Inflammatory macrophage treated with lipopolysaccharide for 4 hours (primary cell): ENCODE measurements at places on chromosomes 4 and X.

DNA sequence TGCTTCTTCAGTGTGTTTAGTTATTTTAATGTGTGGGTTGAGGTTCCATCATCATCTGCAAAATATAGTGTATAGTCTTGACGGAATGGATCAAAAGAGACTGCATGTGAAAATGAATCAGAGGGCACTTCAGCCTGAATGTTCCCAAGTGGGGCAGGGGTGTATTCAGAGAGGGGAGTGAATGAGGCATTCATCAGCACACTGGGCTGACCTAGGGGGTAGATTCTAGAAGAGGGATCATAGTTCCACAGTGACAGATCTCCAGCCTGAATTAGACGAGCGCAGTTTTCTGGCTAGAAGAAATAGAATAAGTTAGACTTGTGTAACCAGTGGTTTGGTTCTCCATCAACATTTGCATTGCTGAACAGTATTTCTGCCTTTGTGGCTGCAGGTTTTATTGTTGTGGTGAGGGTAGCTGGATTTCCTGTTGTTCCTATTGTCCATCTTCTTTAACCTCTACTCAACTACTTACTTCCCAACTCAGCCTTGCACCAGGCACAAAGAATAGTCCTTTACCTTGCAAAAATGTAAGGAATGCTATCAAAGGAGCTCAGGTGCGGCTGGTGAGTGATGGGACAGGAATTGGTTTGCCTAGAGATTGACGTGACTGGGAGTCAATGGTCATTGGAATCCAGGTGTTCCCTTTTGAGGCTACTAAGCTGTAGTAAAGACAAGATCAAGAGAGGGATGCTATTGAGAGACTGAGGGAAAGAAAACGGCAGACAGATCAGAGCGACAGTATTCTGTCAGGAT, 50.9 kb downstream of the NAP1L5 start:
- DNase-seq, result no peak

DNA sequence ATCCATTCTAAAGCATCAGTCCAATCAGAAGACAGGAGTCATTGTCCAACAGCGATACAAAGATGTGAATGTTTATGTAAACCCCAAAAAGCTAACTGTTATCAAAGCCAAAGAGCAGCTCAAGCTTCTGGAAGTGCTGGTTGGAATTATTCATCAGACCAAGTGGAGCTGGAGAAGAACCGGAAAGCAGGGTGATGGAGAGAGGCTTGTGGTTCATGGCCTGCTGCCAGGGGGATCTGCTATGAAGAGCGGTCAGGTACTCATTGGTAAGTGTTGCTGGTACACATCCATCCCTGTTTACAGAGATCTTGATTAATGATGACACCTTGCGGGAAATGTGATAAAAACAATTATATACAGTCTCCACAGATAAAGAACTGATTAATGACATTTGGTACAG, 11.0 kb downstream of the INTU start:
- no peak for DNase-seq

GRCh38 chrX:103889216-103889615, 57.2 kb upstream of the RAB9B start:
- no peak for DNase-seq

DNA sequence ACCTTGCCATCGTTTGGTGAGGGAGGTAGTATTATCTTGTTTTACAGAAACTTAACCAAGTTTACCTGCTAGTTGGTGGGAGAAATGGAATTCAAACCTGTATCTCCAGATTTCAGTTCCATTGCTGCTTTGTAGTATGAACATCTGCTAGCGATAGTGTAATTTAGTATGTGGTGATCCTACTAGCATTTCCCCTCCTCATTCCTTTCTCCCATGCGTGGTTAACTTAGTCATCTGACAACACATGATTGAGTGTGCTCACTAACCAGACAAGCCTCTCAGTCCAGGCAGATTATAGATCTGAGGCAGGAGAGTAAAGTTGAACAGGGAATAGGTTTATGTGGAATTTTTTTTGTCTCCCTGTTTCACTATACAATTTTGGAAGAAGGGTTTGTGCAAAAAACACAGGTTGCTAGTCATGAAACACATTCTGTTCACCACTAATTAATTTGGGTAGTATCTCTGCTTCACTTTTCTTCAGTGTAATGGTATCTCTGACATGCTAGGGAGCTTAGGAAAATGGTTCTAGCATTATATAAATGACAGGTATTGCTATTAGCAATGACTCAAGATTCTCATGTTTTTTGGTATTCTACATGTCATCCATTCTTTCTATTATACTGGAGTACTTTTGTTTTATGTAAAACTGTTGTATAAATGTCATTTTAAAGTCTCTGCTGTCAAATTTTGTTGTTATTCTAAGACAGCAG, 21.7 kb downstream of the RBPJ start:
- DNase-seq, result peak; percentile 67

DNA sequence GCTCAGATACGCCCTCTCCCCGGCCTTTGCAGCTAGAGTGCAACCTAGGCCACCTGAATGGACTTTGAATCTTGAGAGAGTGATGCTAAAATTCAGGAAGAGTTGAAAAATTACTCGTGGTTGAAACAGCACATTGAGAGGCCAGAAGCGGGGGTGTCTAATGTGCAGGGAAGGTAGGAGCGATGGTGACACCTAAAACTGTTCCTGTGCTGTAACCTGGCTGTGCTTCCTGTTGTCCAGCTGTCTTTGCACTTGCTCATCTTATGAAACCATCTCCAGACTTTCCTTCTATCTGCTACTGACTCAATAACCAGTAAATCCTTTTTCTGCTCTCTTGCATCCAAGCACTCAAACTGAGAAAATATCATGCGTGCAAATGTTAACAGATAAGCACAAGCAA, 106.4 kb upstream of the RPS6KA3 start:
- no peak for DNase-seq

DNA sequence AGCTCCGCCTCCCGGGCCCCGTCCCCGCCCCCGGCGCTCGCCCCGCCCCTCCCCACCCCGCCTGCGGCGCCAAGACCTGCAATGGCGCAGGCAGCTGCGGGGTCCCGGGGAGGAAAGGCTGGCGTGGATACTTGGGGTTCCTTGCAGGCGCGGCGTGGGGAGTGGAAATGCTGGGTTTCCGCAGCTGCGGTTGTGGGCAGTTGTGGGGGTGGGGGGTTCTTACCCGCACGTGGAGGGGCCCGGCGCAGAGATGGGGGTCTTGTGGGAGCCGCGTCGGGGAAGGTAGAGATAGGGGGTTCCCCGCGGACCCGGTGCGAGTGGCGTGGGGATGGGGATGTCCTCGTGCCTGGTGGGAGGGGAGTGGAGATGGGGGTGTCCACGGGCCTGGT, 680 bp upstream of the ASMTL start:
- DNase-seq, result no peak

- DNase-seq, result no peak
Observed at GRCh38 chrX:153771415-153772315, 7.6 kb downstream of the PLXNB3 start.

- no peak for DNase-seq
Observed at GRCh38 chr4:74120086-74120485, 21.1 kb upstream of the CXCL2 start.

- DNase-seq, result no peak
Observed at GRCh38 chr4:112379306-112379705, 82.1 kb downstream of the ALPK1 start.

GRCh38 chrX:148811236-148811635, 310.8 kb downstream of the AFF2 start:
- no peak for DNase-seq

GRCh38 chr4:31548021-31548420, 827.9 kb downstream of the PCDH7 start:
- DNase-seq, result no peak

GRCh38 chr4:181860157-181860556, 383.0 kb upstream of the TENM3 start:
- DNase-seq, result no peak

DNA sequence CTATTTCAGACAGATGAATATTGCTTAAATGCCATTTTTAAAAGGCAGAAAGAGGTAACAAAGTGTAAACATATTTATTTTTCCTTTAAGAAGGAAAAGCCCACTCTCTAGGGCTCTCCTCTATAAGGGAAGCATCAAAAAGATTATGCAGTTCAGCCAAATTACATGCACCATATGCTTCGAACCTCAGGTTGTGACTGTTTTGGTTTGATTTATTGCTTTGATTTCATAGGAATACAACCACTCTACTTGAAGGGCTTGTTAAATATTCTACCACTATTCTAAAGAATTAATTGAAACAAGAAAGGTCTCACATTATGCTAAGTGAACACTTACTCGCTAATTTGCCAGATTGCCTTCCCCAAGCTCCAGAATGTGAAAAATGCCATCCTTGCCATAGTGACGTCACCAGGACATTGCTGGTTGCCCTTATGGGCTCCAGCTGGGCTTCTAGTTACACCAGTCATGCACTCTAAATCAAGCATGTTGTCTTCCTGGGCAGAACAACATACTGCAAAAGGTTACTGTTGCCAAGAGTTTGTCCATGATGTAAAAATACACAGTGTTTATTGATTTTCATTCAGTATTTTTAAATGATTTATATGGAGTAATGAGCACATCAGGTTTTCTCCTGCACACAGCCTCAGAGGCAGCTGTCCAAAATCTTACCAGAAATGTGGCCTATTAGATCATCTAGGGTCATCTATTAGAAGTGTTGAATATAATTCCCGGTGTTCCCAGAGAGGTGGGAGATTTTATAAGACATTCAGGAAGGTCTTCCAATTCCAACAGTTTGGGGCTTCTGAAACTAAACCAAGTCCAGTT, 164.4 kb upstream of the RAPGEF2 start:
- DNase-seq, result no peak

GRCh38 chr4:76984127-76984526, 34.6 kb downstream of the SEPTIN11 start:
- DNase-seq, result peak; percentile 56

DNA sequence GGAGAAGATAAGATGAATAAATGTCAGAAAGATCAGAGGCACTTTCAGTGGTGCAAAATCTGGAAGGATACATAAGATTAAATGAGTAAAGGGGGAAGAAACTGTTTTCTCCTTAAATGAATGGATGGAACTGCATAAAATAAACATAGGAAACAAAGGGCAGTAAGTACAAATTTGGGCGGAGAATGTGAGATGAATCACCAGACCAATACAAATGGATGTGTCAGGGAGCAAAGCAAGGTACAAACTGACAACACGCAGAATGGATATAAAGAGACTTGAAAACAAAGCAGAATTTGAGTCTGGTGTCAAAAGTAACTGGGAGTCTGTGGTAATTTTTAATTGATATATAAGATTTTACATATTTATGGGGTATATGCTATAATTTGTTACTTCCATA, 175.3 kb upstream of the PCDH18 start:
- no peak for DNase-seq

DNA sequence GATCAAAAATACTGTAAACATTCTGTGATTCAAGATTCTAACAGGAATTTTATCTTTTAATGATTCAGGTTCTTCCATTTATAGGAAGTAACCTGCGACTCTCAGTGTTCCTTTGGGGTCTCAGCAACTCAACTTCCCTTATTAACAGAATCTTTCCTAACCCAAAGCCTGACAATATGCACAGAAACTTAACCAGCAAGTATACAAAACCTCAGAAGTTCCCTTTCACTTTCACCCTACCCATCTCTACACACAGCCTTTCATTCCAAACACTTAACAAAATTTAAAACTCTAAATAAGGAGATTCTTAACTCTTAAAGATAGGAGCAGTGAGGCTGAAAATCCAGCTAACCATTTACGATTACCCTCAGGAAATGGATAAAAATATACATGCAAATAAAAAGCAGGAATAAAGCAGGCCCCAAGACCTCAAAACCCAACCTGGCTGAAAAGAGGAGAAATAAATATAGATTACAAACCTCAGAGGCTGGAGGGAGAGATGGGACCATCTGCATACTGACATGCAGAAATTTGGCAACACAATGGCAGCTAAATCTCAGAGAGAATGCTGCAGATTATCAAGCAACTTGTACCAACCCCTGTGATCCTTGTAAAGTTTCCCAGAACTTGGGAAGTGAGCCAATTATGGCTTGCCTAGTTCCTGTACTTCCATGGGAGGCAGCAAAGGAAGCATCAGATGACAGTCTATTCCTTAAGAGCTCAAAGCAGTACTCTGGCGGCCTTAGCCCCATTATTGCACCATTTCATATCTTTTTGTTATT, 101.0 kb downstream of the ATP11C start:
- DNase-seq, result peak; percentile 35

- DNase-seq, result no peak
Observed at GRCh38 chr4:167177925-167178324, 56.4 kb downstream of the SPOCK3 start.

DNA sequence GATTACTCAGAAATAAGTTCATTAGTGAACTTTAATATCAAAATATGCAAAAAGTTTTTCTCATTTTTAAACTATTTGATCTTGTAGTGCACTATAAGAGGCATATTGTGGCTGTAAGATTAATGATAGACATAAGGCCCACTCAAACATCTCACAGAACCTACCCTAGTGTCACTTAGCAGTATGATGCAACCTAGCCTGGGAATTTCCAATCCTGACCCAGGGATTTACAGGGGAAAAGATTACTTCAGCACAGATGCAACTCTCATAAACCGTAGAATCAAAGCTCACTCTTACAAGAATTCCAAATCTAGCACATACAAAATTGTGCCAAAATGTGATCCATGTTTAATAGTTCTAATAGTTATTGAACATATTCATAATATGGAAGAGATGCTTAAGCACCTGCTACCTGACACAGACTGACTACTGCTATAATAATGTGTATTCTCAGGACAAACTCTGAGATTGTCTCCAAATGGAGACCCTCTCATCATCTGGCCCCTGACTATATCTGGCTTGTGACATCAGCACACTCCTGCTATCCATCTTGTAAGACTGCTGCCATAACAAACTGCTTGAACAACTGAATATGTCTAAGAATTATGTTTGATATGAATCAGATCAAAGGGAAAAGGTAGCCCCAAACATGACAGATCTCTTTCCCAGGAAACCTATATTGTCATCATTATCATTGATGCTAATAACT, 271.9 kb downstream of the PABPC4L start:
- no peak for DNase-seq

- no peak for DNase-seq
Observed at GRCh38 chr4:70280567-70280966, 38.2 kb downstream of the CSN3 start.

DNA sequence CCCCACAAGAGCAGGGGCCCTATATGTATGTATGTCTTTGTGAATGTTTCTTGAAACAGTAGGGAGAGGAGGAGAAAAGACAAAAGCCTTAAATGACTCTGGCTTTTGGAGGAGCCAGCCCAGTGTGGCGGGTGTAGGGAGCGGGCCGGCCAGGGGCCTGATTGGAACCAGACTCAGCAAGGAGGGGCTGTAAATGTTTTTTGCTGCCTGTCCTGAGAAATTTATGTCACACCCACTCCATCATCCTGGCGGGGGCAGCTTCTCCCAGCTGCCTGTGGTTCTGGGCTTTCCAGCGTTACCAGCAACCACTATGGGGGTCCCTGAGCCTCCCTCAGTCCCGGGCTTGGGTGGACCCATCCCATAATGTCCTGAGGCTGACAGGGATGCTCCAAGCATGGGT, 130.8 kb downstream of the PJA1 start:
- no peak for DNase-seq
